Stimulated activated CD4-positive, alpha-beta T cell treated with anti-CD3 and anti-CD28 coated beads, Interleukin-15, amount 100 ng/mL, for 1 hour (primary cell): ENCODE measurements at places on chromosomes 4 and X.

- no peak for DNase-seq
Measured at GRCh38 chr4:74283614-74284013, 24.7 kb upstream of the EPGN start.

DNA sequence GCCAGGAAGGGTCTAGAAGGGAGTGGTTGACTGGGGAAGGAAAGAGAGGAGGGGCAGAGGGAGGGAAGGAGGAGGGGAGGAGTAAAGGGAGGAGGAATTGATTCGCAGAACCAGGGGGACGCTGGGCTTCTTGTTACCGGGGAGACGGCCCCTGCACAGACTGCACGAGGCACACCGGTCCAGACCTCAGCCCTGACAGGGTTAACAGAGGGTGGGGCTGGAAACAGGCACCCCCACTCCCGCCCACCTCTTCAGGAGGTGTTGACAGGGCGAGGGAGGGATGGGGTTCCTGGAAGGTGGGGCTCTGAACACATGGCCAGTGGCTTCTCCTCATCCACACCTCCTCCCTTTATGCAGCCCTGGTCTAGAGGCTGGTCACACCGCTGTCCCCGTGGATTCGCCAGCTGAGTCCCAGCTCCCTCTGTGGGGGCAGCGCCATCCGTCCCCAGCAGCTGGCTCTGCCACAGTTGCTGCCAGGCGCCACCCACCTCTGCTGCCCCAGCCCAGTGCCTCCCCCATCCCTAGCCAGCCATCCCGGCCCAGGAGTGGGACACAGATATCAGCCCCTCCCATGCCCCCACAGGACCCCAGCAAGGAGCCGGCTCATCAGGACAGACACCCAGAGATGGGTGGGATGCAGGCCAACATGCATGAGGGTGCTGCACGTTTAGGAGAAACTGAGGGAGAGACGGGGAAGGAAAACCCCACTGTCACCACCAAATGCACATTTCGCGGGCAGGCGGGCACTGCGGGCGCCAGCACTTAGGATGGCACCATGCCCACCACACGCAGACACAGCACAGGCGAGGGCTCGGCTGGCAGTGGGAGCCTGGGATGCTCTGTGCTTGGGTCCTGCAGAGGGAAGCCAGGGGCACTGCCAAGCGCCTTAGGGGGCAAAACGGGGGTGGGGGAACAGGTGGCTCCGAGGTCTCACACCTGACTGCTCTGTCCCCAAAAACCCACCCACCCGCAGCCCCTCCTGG lies 87.6 kb downstream of the ABLIM2 start:
- no peak for DNase-seq

GRCh38 chr4:139526928-139527327 lies 29.1 kb downstream of the SETD7 start:
- no peak for DNase-seq

GRCh38 chr4:99361899-99362275 lies 9.3 kb upstream of the ADH1C start:
- no peak for DNase-seq

DNA sequence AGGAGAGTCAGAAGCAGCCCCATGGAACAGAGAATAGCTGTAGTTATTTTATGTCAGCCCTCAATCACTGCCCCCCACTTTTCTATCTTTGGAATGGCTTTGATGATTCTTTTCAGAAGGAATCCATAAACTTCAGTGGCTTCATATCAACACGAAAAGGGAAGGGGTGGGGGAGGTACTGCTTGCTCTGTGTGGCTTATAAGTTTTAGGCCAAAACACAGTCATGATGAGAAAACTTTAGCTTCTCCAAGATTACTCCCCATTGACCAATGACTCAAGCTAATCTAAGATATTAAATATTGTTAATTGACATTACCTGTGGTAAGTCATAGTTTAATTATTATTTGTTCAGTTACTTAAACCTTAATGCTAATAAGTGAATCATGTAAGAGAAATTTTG lies 669.6 kb upstream of the FAM241A start:
- no peak for DNase-seq

DNA sequence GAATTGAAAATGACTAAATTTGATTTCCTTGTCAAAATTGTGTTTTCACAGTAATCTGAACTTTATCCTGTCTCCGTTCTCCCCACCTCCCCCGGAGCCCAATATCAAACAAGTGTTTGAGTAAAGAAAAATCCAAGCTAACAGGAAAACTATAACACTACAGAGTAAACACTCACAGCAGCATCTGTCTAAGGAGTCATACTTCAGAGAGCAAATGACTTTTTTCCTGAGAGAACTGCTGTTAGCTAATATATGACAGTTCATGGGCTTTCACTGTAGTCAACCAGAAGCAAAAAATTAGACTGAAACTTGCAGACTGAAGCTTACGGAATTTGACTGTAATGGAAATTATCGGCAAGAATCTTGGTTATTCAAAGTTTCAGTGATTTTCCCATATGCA lies 321.7 kb downstream of the ANKRD50 start:
- no peak for DNase-seq

- DNase-seq, result no peak
Measured at GRCh38 chr4:52869656-52870055, 7.5 kb downstream of the RASL11B start.

- no peak for DNase-seq
Measured at GRCh38 chr4:44086753-44087152, 361.9 kb downstream of the KCTD8 start.

DNA sequence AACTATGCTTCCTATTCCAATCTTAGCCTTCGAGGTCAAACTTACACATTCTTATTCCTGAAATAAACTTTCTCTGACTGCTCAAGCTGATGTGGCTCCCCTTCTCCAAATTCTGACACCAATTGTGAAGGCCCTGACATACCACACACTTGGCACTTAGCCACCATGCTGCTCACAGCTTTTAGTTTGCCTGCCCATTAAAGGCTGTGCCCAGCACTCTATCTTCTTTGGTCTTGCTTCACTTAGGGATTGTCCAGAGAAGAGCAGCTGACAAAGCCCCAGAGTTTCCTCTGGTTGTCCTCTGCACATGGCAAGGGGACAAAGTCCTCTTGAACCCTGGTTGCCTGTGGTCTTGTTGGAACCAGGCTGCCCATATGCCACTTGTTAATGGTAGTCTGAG lies 126.1 kb downstream of the ARHGEF9 start:
- DNase-seq, result no peak

DNA sequence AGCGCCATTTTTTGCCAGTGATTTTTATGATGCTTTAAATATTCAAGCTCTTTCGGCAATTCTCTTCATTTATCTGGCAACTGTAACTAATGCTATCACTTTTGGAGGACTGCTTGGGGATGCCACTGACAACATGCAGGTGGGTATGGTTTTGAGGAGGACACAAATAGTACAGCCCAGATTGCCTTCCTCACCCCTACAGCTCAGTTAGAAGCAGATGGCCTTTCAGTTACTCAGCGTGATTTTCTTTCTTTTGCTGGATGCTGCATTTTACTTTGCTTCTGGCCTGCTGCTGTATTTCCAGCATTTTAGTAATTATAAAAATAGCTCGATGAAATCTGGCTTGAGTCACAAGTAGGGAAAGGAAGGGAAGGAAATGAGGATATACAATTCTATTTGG lies 114.7 kb downstream of the SLC4A4 start:
- no peak for DNase-seq

GRCh38 chrX:122591546-122591945 lies 592.5 kb upstream of the GRIA3 start:
- no peak for DNase-seq

- no peak for DNase-seq
Measured at GRCh38 chrX:131728295-131729145, 184.6 kb downstream of the OR13H1 start.

DNA sequence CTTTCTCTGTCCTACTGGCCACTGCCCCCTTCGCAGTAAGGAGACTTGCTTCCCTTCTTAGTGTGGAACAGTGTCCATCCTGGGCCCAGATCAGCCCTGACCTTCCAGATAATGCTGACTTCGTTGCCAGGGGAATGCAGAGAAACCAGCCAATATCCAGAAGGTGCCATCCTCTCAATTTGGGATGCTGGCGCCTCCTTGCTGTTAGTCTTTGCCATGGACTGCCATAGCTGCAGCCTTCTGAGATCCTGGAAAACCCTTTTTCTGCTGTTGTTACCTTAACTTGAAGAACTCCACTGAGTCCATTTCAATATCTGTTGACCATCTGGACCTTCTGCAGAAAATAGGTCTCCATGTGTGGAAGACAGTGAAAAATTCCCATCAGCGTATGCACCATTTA lies 21.8 kb downstream of the RAI2 start:
- DNase-seq, result no peak

- no peak for DNase-seq
Measured at GRCh38 chr4:100842856-100843255, 325.0 kb upstream of the EMCN start.

GRCh38 chr4:61772126-61772525 lies 572.0 kb downstream of the ADGRL3 start:
- DNase-seq, result no peak

- DNase-seq, result no peak
Measured at GRCh38 chr4:137644201-137644600, 111.9 kb upstream of the PCDH18 start.

DNA sequence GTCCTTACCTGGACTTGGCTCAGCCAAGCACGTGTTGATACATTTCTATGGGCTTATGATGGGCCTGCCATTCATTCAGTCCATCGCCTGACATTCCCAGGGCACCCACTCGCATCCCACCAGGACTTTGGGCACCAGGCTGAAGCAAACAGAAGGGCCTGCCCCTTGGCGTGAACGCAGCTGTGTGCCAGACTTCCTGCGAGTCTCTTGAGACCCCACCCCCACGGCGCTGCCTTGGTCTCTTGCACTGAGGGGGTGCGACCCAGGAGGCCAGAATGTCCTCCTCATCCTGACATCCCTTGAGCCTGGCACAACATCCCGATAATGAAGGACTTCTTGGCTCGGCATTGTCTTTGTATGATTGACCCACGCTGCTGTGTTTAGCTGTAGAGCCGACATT lies 1.5 kb upstream of the PSAPL1 start:
- no peak for DNase-seq

GRCh38 chrX:17735406-17735805 lies 1.9 kb upstream of the SCML1 start:
- DNase-seq, result no peak

DNA sequence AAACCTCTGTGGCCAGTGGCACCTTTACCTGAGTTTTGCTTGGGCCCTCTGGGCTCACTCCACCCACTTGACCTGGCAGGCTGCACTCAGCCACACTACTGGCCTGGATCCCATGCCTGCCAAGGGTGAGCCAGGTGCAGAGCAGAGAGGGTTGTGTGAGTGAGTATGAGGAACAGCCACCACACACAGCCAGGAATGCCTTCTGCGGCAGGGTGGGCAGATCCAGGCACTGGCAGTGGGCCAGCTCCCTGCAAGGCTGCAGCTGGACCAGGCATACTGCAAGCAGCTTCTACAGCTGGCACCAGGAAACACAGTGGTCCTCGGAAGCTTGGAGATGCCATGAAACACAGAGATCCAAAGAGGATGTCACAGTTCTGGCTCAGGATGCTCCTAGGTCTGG lies 570.1 kb upstream of the ACTRT1 start:
- no peak for DNase-seq

GRCh38 chrX:3518870-3519269 lies 172.4 kb upstream of the MXRA5 start:
- DNase-seq, result no peak

DNA sequence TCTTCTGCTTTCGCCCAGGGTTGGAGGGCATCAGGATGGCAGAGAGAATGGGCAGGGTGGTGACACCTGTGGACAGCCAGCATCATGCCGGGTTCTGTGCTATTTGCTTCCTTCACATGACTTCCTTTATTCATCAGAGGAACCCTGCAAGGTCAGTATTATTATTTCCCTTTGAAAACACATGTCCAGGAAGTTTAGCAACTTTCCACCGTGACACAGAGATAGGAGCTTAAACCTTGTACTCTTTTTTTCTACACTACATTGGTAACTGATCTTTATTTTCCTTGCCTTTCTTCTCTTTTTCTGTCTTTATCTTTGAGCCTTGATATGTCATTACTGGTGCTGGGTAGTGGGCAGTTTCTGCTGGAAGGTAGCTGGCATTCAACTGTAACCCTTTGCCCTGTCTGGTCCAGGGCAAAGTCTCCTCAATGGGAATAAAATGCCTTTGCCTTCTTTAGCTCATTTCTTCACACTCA lies 5.0 kb upstream of the MGST2 start:
- DNase-seq, result no peak
